CD4-positive, alpha-beta T cell treated with Interleukin-4 for 4 hours (primary cell): ENCODE measurements at places on chromosomes 2 and 18.

DNA sequence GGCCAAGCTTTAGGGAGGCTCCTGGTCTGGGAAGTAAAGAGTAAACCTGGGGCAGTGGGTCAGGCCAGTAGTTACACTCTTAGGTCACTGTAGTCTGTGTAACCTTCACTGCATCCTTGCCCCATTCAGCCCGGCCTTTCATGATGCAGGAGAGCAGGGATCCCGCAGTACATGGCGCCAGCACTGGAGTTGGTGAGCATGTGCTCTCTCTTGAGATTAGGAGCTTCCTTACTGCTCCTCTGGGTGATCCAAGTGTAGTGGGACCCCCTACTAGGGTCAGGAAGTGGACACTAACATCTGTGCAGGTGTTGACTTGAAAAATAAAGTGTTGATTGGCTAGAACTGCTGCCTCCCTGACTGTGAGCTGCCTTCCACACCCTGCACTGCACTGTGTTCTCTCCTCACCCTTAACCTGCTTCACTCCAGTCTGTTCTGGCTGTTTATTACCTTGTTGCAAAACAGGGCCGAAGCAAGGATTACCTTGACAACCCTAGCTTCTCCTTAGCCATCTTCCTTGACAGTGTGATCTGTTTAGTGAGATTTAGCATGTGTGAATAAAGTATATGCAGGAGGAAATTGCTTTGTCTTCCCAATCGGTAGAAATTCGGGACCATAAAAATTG is 5.2 kb downstream of the RETREG2 start:
- DNase-seq, result no peak

DNA sequence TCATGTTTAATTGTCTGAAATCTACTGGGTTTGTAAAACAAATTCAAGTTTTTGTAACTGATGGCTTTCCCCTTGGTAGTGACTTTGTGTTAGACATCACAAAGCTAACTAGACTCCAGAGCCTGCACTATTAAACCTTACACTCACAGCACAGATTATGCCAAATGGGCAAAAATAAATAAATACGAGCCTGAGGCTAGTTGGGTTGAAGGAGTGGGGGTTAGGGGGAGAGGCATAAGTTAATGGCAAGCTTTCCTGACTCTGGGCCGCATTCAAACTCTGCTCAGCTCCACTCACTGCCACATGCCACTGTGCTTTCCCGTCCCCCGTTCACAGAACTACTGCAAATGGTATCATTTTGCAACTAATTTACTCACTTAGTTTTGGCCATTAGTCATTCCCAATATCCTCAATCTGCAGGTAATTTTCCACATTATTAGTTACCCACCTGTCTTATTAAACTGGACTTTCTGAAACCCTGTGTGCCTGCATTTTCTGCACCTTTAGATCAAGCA is 1079.9 kb upstream of the PIK3C3 start:
- no peak for DNase-seq

DNA sequence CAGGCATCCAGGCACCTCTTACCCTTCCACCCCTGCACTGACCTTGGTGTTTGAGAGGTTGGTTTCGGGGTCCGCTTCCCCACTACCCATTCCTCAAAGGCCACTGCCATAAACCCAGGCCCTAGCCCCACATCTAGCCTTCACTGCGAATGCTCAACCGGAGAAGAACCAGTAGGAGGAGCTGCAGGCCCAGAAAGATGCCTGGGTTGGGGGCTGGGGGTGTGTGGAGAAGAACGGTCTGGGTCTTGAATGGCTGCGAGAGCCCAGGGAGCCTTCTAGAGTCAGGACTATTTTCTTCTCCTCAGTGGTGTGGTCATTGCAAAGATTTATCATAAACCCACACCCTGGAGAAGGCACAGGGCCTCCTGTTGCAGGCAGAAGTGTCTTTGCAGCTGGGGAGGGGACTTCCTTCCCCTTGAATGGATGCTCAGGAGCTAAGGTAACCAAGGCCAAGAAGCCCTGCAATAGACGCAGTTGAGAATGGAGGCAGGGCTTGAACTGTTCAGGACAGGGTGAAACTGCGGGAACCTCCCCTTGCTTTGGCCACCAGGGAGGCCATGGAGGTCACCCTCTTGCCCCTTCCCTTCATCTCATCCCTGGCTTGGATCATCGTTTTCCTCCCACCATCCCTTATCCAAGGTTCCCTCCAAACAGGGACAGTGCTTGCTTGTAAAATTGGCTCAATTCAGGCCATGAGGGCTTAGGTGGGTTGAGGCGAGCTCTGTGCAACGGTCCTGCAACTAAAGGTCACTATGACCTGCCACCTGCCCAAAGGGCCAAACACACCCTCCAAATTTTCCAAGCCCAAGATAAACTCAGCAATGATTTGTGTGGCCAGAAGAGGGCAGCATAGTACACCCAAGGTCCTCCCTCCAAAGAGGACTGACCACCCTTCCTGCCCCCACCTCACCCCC is 20.9 kb downstream of the THNSL2 start:
- DNase-seq, result peak; percentile 34

GRCh38 chr18:22221350-22221749 is 52.0 kb downstream of the GATA6 start:
- no peak for DNase-seq

GRCh38 chr2:134327367-134327766 is 73.5 kb downstream of the MGAT5 start:
- DNase-seq, result no peak

- no peak for DNase-seq
Observed at GRCh38 chr2:73018188-73018825, 53.2 kb downstream of the SFXN5 start.

GRCh38 chr2:228613133-228613850 is 431.8 kb upstream of the SPHKAP start:
- DNase-seq, result no peak

- no peak for DNase-seq
Observed at GRCh38 chr18:55370936-55371335, 217.1 kb downstream of the TCF4 start.

DNA sequence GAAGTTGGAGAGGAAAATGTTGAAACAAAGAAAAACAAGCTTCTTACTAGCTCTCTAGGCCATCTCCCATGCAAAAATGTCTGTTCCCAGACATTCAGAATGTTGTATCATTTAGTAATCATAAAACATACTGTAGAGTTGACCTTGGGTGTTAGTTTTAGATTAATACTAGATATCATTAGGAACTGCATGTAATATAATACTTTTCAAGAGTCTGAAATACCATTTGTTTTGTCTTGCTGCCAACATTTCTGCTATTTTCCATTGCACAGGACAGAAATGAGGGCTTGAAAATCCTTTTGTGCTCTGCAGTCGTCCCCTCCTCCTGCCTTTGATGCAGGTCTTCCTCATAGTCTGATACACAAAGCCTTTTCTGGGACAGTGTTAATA is 89.5 kb upstream of the RBMS1 start:
- DNase-seq, result no peak

DNA sequence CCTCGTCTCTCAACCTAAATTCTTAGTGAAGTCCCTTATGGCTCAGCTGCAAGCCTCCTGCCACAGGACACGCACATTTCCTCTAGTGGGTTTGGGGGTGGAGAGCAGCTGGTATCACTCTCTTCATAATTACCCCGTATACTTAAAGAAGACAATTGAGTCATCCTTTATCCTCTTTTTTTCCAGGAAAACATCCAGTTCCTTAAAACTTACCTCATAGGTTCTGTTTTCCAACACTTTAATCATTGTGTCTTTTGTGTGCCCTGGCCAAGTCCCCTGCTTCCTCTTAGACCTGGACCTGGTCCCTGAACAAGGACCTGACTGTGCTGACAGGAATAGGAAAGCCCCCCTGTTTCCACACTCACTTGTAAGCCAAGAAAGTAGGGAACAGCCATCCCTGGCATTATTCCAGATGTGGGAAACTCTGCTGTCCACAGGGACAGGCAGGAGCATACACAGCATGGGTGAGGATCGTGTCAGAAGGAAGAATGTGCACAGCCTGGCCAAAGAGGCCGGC is 42.3 kb upstream of the MYO1B start:
- DNase-seq, result peak; percentile 27

- no peak for DNase-seq
Observed at GRCh38 chr2:11163439-11164317, 8.4 kb downstream of the SLC66A3 start.

- no peak for DNase-seq
Observed at GRCh38 chr2:232377841-232378734, 463 bp upstream of the ALPP start.

DNA sequence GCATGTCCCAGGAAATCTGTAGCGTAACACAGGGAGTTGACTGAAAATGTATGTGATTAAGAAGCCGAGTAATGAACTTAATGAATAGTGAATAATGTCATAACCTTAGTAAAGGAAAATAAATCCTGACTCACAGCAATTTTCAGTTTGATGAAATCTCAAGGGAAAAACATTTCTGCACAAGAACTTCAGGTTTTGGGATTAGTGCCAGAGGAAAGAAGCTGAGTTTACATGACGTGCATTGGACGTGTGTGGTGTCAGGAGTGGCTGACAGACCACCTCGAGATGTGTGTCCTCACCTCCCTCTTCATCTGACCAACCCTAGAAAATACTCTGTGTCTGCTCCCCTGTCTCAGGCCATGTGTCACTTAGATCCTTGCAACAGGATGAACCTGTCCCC is 39.1 kb downstream of the VWA3B start:
- no peak for DNase-seq

DNA sequence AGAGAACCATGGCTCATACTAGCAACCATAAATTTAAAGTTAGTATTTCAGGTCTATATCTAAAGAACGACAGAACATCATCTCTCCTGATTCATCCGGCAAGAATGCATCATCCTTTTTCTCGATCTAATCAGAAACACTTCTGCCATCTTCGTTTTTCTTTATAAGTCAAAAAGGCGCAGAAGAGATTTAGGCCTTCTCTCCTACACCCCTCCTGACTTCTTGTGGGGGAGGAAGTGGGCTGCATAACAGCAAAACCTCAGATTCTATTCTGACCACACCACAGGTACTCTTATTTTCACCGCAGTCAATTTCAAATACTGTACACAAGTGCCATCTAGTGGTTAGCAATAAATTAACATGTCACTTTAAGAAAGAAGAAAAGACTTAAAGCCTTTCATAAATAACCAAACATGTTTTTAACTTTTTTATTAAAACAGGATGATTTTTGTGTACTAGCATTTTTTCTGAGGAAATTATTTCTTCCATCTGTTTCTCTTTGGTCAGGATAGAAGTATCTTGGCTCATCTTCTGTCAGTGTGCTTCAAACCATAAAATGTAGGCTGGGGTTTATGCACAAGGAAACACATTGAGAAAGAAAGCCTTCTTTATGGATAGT is 48.4 kb upstream of the PIK3C3 start:
- DNase-seq, result peak; percentile 56

- no peak for DNase-seq
Observed at GRCh38 chr18:46759890-46760289, 3.0 kb upstream of the ST8SIA5 start.

- DNase-seq, result no peak
Observed at GRCh38 chr2:21277068-21278056, 153.6 kb downstream of the TDRD15 start.

DNA sequence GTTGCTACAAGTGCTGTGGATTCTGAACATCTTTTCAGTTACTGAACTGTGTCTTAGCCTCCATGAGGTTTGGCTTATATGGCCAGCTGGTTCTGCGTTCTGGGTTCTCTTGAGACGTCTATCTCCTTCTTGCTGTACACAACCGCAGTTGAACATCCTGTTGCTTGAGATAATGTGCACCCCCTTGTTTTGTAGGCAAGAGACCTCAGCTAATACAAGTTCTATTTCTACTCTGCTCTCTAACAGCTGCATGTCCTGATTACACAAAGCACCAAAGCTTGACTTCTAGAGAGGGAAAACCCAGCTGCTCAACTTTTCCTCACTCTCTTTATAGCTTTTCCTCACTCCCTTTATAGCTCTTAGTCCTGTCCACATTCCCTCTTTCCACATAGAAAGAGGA is 176.0 kb downstream of the LTBP1 start:
- DNase-seq, result no peak

- no peak for DNase-seq
Observed at GRCh38 chr2:191804766-191805165, 42.1 kb downstream of the CAVIN2 start.

DNA sequence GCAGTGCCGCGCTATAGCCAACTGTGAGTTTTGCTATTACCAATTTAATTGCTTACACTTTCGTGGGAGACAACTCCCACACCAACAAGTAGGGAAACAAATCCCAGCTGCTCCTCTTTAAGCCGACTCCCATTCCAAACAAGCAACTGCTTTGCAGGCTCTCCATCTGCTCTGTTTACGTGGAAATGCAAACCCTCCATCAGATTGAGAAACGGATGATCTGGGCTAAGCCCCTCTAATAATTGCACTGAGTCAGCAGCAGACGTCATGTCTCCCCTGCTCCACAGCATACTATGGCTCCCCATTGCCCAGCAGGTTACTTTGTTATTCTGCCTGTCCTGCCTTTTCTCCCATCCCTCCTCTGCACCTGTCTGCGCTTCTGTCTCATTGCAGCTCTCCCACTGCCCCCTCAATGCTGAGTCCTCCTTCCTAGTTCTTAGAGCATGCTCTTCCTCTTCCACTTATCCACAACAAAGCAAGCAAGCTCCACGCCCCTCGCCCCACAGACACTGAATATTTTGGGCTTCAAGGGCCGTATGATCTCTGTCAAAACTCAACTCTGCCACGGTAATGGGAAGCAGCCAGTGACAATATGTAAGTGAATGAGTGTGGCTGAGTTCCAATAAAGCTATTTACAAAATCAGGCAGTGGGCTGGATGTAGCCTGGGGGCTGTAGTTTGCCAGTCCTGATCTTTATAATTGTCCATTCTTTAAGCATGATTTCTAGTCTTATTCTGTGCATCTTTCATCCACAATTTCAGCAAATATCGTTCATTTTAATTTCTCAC is 39.5 kb upstream of the ARL4C start:
- DNase-seq, result no peak

DNA sequence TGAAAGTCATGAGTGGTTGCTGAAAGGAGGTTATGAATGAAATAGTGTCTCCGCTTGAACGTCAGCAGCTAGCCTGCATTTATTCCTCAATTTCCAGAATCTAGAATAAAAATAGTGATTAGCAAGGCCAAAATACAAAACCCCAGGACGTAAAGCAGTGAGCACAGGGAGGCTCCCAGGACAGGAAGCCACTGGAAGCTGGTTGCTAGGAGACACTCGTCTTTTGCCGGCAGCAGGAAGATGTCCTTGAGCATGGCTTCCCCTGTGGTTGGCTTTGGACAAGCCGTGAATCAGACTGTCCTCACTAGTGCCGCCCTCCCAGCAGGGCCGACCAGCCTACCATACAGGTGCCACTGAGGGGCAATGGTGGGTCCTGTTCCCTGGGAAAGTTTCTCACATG is 374.4 kb downstream of the MTX2 start:
- no peak for DNase-seq

GRCh38 chr18:48991676-48992075 is 40.9 kb upstream of the SMAD7 start:
- DNase-seq, result no peak

- no peak for DNase-seq
Observed at GRCh38 chr2:171626949-171627348, 60.3 kb upstream of the DYNC1I2 start.

DNA sequence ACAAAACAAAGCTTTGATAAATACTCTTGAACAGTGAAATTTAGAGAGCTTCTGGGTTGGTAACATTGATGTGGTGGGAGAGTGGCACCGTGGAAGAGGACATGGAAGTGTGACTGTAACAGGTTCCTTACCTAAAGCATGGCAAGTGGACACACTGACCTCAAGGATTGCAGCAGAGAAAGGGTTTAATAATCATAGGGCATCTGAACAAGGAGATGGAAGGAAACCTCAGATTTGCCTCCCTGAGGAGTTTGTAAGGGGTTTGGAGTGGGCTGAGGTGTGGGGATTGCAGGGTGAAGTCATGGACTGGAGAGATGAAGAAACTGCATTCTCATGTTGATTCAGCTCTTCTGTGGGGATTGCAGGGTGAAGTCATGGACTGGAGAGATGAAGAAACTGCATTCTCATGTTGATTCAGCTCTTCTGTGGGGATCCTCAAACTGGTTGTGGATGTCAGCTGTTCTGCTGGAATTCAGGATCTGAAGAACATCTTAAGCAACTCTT is 83.8 kb upstream of the TLK1 start:
- no peak for DNase-seq
